Stimulated activated CD8-positive, alpha-beta memory T cell treated with anti-CD3 and anti-CD28 coated beads, Interleukin-15, amount 100 ng/mL, for 4 hours (primary cell): ENCODE measurements at places on chromosomes 12 and 14.

- DNase-seq, result no peak
These were observed 75.0 kb downstream of the HMGA2 start for GRCh38 chr12:65899241-65899640.

DNA sequence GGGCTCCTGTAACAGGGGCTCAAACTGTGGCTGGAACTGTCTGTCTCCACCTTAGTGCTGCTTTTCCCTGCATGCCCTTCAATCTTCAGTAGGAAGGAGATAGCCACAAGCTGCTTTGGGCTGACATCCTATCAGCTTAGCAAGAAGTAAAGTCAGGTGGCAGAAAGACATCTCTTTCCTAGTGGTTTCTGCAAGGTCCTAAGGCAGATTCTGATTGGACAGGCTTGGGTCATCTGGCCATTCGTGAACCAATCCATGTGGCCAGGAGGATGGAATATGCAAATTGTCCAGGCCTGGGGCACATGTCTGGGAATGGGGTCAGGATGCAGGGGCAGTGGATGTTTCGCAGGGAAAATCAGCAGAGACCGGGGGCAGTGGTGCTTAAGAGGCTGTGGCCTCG, 5.2 kb downstream of the RITA1 start:
- DNase-seq, result no peak

GRCh38 chr12:102960766-102961465, 3.4 kb downstream of the ASCL1 start:
- no peak for DNase-seq

- no peak for DNase-seq
These were observed 166.8 kb downstream of the MYRFL start for GRCh38 chr12:69991690-69992288.

DNA sequence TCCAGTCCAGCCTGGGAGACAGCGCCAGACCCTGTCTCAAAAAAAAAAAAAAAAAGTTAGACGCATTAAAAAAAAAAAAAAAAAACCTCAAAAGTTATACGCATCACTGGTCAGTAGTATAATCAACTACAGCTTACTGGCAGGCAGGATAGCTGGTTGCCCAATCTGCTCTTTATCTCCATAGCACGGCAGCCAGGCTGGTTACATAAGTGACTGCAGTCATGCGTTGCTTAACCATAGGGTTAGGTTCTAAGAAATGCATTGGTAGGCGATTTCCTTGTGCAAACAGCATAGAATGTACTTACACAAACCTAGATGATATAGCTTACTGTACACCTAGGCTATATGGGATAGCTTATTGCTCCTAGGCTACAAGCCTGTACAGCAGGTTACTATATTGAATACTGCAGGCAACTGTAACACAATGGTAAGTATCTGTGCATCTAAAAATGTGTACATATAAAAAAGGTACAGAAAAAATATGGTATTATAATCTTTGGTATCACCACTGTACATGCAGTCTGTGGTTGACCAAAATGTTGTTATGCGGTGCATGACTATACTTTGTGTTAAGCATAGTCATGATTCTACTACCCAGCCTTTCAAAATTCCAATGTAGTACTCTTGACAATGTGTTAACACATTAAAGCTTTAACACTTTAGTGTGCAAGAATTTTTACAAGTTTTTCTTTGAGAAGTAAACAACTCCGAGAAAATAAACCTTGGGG, 8.1 kb downstream of the L2HGDH start:
- DNase-seq, result no peak
